Chondrocyte (in vitro differentiated cells): ENCODE measurements at places on chromosomes 7 and 10.

GRCh38 chr7:2082139-2082998 is 150.4 kb downstream of the MAD1L1 start:
- DNase-seq: no peak

DNA sequence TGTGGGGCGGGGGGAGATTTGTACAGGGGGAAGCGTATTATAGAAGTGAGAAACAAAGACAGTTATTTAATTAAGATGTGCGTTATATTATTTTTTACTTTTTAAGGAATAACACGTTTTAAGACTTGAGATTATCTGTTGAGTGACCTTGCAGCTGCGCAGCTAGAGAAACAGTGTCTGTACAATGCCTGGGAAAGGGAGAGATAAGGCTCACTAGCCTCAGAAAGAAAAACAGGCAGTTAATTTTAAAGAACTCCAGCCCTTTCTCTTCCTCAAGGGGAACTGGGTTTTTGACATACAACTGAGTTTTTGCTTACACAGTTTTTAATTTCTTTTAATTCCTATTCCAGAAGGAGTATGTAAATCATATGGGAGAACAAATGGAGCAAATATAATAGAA is 50.7 kb downstream of the LMBR1 start:
- no peak for DNase-seq

DNA sequence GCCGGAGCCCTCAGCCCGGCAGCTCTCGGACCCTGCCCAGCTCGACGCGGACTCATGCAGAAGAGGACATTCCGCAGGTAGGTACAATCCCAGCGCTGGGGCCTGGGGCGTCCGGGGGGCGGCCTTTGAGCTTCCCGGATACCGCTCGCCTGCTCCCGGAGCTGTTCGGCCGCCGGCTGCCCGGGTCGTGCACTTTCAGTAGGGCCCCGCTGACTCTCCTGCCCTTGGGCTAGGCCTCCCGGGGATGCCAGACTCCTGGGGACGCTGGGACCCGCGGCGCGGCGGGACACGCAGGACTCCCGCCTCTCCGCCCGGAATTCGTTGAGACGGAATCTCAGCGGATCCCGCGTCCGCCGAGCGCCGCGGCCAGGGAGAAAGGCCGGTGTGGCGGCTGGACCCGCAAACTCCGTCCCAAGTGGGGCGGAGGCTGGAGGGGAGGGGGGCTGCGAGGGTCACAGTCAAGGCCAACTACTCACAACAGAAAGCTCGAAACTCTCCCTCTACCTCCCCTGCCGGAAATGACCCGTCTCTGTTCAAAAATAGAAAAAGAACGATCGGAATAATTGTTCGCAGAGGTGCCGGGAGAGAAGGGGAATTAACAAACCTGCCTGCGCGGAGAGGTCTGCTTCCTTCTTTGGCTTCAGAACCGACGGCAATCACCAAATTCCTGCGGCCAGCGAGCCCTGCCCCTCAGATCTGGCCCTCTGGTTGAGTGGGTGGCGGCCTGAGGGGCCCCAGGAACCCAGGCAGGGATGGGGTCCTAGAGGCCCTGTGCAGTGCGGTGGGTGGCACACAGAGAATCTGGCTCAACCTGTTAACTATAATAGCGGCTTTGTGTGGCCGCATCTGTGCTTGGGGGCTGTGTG is 9.2 kb downstream of the TLX1 start:
- no peak for DNase-seq

DNA sequence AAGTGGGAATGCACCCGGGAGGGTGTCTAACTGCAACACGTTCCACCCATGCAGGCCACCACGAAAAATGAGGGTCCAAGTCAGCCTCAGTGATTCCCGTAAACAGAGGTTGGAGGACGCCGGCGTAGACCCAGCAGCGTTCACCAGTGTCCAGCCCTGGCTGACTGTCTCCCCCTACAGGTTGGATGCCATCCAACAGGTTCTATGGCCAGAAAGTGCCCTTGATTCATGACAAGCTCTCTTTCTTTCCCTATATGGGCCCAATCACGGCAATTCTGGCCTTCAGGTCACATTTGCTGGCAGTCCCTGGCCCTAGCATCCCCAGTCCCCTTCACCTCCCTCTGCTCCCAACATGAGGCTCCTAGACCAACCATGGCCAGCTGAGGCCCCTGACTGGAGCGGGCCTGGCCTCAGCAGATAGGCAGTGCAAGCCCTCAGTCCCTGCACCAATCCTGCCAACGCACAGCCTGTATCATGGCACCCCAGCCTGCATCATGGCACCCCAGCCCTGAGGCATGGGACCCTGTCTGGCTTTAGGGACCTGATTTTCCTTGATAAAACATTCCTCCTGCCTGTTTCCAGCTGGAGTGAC is 227.4 kb downstream of the GRID1 start:
- DNase-seq: peak; percentile 59

- DNase-seq: peak; percentile 74
These were observed 74.9 kb downstream of the CARD11 start for GRCh38 chr7:2968616-2969397.

GRCh38 chr7:102271158-102271798 is 15.4 kb upstream of the SH2B2 start:
- DNase-seq: no peak

DNA sequence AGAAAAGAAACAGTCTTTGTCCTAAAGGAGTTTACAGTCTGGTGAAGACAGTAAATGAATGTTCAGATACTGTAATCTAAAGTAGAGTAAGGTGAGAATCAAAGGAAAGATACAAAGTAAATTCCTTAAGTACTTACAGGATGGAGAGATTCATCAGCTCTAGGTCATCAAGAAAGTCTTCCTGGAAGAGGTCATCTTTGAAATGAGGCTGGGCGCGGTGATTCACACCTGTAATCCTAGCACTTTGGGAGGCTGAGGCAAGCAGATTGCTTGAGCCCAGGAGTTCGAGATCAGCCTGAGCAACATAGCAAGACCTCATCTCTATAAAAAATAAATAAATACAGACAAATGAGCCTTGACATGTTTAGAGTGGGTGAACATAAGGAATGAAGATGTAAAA is 18.3 kb downstream of the FHIP2A start:
- DNase-seq: no peak

DNA sequence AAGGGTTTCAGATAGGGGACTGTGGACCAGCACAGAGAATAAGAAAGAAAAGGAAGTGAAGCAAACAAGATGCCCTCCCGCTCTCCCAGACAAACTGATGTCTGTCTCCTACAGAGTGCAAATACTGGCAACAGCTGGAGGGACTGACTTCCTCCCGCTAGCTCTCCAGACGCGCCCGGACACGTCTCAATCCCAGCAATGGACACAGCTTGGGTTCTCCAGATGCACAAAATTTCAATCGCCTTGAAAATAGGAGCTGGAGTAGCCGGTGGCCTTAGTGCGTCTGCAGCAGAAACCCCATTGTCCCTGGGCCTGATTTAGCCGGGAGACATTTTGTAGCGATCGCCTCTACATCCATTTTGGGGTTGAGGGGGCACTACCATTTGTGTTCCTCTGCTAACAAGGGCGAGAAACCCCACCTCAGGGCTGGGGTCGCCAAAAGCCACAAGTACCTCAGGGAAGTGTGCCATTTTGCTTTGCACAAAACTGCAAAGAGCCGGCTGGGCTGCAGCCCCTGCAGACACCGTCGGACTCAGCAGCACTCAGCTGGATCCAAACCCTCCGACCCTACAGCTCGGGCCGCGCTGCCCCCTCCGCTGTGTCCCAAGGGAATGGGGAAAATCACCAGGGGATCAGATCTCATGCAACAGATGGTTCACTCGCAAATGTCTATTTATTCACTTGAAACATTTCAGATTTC is 5.9 kb downstream of the CPA2 start:
- DNase-seq: no peak

DNA sequence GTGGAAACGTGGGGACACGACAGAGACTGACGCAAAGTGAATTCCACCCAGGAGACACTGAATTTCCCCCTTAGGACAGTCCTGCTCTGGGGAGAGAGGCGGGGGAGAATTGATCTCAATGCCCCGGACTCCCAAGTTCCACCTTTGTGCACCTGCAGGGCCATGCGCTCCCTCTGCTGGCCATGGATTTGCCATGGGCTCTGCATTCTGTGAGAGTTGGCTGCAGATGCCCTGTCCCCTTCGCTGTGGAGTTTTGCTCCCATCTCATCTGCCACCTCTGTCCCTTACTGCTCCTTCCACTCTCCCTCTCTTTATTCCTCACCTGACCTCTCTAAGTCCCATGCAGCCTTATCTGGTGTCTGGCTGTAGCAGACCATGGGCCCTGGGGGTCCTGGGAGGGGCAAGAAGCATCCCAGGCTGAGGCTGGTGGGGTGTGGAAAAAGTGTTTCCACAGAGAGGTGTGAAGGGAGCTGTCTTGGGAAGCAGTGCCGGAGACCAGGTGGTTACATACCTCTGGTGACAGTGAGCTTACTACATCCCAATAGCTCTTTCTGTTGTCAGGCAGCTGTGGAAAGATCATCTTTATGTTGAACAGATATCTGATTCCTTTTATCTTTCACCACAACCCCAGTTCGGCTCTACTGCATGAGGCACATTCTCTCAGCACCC is 14.3 kb downstream of the GHRHR start:
- DNase-seq: no peak

DNA sequence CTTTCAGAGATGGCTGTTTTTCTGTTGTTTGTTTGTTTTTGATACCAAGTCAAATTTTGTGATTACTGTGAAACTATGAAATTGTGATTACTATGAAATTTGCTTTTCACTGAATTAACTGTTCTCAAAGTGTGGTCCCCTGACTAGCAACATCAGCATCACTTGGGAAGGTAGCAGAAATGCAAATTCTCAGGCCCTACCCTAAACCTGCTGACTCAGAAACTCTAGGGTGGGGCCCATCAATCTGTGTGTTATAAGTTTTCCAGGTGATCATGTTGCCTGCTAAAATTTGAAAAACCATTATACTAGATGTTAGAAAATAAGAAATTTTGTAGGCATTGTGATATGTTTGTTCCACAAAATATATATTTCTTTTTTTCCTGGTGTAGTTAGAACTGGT is 1.2 kb downstream of the IFIT1B start:
- DNase-seq: no peak

DNA sequence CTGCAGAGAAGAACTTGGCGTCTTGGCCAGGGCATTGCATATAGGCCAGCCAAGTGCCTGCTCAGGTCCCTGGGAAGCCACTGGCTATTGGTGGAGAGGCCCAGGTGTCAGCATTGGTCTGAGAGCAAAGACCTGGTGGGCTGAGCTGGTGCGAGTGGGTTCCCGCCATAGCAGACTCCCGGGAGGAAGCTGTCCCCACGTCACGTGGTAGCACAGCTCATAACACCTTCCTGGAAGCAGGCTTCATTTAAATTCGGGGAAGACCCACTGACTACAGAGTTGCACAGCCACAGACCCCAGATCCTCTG is 130.5 kb downstream of the WDR37 start:
- DNase-seq: no peak

GRCh38 chr10:110057456-110057855 is 49.7 kb downstream of the ADD3 start:
- DNase-seq: no peak

DNA sequence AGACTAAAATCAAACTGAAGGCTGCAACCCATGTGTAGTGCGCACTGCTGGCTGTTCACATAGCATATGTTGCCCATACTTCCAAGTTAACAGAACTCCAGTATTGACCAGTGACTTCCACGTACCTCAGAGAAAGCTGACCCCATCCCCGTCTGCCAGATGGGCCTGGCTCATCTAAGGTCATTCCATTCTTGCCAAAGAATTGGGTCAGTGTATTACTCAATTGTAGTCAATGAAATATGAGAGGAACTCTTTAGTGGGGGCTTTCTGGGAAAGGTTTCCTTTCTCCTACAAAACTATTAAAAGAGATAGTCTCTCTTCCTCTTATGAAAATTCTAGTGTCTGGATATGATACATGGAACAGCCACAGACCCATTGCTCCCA is 238.6 kb downstream of the COBL start:
- DNase-seq: no peak

DNA sequence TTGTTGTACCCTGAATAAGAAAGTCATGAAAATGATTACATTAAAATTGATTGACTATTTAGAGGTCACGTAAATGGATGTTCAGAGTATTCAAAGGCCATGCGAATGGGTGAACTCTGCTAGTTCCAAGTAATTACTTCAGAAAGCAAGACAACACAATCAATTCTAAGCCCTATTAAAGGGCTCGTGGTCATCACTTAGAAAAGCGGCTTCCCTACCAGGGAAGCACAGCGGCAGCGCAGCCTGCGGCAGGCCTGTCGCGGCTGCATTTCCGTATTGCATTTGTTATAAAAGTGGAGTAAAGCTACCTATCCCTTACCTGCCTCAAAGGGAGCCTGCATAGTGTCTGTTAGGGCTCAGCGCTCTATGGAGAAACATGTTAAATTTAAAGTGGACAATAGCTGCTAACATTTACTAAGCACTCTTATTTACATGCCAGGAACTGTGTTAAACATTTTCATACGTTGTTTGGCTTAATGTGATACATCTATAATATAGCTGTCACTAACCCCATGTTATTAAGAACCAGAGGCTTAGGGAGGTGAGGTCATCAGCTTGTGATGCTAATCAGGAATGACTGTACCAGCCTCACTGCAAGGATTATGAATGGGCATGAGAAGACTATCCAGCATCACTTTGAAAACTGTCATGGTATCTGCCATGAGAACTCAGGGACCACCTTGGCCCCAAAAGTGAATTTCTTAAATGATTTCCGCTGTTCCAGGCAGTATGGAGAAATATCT is 187.5 kb downstream of the CELF2 start:
- no peak for DNase-seq

DNA sequence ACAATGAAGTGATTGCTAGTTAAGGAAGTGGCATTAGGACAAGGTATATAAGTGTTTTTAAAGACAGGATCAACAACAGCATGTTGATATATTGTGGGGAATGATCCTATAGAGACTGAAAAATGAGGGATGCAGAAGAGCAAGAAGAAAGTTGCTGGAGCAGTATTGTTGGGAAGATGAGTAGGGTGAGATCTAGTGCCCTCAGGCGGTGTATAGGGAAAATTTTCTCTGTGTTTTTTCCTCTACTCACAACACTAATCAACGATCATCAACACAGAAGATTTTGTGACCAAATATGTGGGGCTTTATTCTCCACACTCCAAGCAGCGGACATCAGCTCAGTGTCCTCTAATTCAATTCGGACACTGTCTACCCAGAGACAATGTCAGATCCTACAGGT is 9.6 kb upstream of the PTTG1IP2 start:
- no peak for DNase-seq

GRCh38 chr10:31268444-31269303 is 50.3 kb upstream of the ZEB1 start:
- no peak for DNase-seq

DNA sequence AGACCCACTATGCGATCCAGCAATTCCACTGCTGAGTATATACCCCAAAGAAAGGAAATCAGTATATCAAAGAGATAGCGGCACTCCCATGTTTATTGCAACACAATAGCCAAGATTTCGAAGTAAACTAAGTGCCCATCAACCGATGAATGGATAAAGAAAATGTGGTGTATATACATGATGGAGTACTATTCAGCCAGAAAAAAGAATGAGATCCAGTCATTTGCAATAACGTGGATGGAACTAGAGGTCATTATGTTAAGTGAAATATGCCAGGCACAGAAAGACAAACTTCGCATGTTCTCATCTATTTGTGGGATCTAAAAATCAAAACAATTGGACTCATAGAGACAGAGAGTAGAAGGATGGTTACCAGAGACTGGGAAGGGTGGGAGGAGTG is 7.1 kb upstream of the NMT2 start:
- DNase-seq: no peak
